Activated naive CD4-positive, alpha-beta T cell treated with anti-CD3 and anti-CD28 coated beads for 36 hours (primary cell): ENCODE measurements at places on chromosomes 1 and 21.

- DNase-seq, result peak; percentile 47
Observed at GRCh38 chr1:159881622-159882526, 18.1 kb downstream of the CFAP45 start.

DNA sequence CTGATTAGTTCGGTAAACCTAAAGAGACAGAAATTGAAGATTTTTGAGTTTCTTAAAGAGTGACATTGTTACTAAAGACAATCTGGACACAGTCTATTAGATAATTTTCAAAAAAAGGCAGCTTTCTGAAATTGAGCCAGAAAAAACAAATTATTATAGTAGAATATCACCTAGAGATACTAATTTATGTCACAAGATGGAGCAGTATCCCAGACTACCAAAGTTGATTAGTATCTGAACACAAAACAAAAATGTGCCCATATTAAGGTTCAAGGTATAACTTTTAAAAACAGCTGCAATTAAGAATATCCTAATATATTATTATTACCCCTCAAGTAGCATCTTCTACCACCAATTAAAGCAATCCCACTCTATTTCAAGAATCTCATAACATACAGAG lies 40.5 kb upstream of the SYT2 start:
- DNase-seq, result no peak

- DNase-seq, result peak; percentile 29
Observed at GRCh38 chr1:22452481-22452957, 868 bp downstream of the ZBTB40 start.

- DNase-seq, result no peak
Observed at GRCh38 chr1:74763807-74764206, 30.9 kb downstream of the TYW3 start.

DNA sequence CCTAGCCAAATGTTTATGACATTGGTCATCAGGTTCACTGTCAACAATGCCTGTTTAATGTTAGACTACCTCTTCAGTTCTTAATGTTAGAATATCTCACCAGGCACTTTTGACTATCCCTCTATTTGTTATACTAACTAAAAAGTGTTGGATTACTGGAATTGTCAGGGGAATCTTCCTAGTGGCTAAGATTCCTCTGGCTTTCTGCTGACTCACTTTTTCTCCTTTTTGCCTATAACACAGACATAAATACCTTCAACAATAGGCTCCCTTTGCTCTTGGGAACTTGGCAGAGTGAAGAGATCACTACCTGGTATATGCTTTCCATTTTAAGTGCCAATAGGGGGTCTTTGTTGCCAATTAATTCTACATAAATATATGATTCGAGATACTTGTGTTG lies 68.5 kb downstream of the TMEM200B start:
- no peak for DNase-seq

DNA sequence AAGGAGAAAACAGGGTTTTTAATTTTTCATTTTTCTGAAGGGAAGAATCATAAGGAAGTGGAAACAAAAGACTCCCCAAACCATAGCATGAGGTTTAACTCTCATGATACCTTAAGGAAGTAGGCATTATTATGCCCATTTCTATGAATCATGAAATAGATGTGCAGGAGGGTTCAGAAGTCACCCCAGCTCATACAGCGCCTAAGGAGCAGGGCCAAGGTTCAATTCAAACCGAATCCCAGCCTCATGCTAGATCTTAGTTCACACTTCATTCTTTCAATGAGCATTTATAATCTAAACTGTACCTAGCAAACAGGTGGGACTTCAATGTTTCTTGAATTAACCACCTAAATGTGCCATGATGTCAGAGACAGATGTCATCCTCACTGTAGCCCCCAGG lies 111.9 kb upstream of the SLC25A33 start:
- DNase-seq, result no peak
